ENCODE measurements at places on chromosomes 6 and 20. TPM values are rescaled to one million over a fixed set of nuclear protein-coding genes. Genes with fewer than 3 reads are reported as not detected.
A peak's percentile ranks its signal among the peaks of the same experiment; 100 is the strongest.

GNAS-AS1 gene
- 0.90 TPM for total RNA-seq

AKAP7 gene
- 13.8 TPM for total RNA-seq

NAPB gene
- 13.1 TPM for total RNA-seq

MCCD1 gene
- not detected for total RNA-seq

SDCBP2 gene
- total RNA-seq: 0.50 TPM

SLA2 gene
- total RNA-seq: not detected

DNA sequence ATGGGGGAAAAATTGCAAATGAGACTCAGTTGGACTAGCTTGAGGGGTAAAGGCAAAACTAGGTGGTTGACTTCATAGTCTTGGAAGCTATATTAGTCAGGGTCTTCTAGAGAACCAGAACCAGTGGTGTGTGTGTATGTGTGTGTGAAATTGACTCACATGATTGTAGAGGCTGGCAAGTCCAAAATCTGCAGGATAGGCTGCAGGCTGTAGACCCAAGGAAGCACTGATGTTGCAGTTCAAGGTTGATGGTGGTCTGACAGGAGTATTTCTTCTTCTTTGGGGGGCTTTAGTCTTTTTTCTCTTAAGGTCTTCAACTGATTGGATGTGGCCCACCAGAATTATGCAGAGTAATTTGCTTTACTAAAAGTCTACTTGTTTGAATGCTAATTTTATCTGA lies 217.4 kb downstream of the MANEA start:
- no peak for DNase-seq

DNA sequence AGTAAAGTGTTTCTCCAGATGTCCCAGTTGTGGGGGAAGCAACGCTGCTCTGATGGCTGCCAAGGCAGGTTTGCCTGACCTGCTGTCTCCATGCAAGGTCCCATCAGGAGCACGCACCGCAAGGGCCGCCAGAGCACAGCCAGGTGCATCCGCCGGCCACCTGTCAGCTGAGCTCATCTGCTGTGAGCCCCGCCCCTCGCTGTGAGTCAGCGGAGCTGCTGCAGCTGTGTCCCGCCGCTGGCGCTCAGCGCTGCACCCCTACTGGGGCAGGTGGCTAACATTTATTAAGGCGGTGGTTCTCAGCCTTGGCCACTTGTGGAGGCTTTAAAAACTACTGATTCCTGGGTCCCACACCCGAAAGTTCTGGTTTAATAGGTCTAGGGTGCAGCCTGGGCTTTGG lies 225.7 kb downstream of the UST start:
- DNase-seq: no peak

GRCh38 chr20:10714236-10714975 lies 40.6 kb upstream of the JAG1 start:
- no peak for DNase-seq

GRCh38 chr20:37669062-37669772 lies 24.6 kb upstream of the CTNNBL1 start:
- peak; percentile 16 for DNase-seq

DNA sequence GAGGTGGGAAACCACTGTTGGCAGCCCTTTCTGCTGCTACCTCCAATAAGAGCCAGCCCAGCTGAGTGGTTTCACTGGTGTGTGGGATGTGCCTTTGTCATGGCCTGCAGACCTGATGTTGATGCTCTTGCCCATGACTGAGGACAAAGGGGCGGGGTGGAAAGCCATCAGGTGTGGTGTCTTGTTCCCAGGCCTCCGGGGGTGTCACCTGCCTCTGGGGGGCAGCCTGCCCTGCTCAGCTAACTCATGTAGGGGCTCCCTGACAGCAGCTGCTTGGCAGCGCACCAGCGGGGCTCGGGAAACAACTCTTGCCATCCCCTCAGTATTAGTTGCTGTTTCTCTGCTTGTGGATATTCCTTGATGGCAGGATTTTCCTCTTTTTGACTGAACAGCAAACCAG lies 91.3 kb downstream of the LYRM2 start:
- no peak for DNase-seq

- DNase-seq: no peak
Observed at GRCh38 chr20:48823960-48824498, 3.8 kb downstream of the PREX1 start.

GRCh38 chr6:44856479-44856878 lies 469.0 kb downstream of the CDC5L start:
- no peak for DNase-seq

GRCh38 chr6:25302677-25303128 lies 23.5 kb downstream of the CARMIL1 start:
- no peak for DNase-seq

DNA sequence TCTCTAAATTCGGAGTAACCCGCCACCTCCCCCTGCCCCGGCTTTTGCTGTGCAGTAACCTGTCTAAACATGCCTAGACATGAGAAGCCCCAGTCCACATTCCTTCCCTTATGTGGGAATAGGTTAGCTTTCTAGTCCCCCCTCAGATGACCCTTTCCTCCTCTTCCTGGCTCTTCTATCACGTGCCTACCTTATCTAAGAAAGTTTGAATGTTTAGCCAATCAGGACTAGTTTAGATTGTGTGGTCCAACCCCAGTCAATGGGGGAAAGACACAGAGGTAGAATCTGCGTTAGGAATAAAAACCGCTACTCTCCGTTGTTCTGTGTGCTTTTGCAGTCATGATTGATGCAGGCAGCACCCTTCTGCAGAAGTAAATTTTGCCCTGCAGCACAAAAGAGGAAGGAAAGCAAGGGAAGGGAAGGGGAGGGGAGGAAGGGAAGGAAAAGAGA lies 69.0 kb upstream of the CD93 start:
- no peak for DNase-seq

DNA sequence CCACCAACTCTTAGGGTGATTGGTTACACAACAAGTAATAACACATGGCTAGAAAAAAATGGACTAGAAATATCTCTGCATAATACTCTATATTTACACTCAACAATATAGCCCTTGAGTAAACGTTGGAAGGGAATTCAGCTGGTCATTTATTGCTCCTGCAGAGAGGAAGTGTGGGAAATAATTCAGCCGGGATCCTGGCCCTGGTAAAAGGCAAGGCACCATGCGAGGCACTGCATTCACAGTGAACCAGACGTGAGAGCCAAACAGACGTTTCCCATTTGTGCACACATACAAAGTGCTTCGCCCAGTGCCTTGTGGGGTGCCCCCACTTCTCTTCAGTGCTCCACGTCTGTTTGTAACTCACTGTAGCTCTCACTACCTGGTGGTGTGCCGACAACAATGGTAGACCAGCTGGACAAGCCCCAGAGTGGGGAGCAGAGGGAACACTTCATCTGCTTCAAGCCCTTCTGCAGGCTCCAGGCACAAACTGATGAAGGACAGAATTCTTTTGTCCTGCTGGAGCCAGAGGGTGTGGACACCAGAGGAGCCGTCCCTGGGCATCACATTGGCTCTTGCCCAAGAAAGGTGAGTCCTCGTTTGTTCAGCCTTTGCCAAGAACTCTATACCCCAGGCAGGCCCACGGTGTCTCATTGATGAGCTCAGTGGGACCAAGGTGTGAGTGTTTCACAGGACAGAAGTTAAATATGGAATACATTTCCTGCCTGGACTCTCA lies 18.8 kb downstream of the SYNDIG1 start:
- no peak for DNase-seq

- no peak for DNase-seq
Observed at GRCh38 chr6:115609111-115609510, 451.6 kb downstream of the FRK start.
